Putamen (tissue), 1 donor: ENCODE measurements at places on chromosomes 7 and 10.

DNA sequence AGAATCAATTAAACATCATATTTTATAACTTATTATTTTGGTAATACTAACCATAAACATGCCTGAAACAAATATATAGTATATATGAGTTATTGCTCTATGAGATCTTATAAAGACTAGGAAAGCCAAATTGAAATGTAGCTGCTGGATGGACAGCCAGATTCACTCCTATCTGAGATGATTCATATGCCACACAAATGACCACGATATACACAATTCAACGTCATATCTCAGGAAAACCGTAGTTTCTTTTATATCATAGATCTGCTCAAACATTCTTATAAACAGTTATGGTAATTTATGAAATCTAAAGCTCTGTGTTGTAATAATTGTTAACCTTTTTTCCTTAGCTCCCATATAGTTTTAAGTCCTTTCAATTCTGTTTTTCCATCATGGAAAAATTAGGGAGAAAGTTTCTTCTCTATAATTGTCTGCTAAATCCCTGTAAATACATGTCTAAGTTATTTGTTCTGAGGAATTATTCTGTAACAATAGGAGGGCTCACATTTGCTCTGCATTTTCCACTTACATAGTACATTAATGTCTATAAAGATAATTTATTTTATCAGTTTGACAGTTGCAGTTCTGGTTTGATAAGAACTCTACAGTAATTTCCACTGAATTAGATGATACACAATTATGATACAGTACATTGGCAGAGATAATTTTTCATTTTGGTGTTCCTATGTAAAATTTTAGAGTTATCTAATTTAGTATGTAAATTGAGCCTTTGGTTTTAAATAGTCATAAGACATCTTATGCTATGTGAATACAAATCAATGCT is 42.7 kb downstream of the GNAT3 start:
- DNase-seq = no peak

GRCh38 chr7:3722396-3722922 is 421.4 kb downstream of the SDK1 start:
- no peak for DNase-seq

DNA sequence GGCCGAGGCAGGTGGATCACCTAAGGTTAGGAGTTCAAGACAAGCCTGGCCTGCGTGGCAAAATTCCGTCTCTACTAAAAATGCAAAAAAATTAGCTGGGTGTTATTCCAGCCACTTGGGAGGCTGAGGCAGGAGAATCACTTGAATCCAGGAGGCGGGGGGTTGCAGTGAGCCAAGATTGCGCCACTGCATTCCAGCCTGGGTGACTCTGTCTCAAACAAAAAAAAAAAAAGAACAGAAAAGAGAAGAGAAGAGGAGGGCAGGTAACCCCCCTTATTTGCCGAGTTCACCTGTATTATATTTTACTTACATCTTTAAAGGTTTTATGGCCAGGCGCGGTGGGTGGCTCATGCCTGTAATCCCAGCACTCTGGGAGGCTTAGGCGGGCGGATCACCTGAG is 91.7 kb downstream of the RNF216 start:
- no peak for DNase-seq

GRCh38 chr7:15801551-15801950 is 115.1 kb upstream of the MEOX2 start:
- no peak for DNase-seq

- DNase-seq = no peak
These were observed 131.6 kb downstream of the PKD1L1 start for GRCh38 chr7:47816647-47817046.

DNA sequence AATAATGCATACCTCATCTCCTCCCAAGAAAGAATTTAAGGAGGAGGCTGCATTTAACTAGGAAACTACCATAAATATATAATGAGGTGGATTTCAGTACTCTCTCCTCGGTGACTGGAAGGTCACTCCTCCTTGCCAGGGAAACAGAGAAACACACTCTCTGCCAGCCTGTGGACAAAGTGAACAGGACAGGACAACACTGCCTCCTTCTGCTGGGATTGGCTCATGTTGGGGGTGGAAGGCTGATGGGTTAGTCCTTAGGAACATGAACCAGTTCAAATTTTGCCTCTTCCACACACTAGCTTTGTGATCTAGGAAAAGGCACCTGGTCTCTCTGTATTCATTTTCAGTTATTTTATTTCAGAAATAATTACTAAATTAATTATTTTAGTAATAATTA is 50.6 kb upstream of the STEAP4 start:
- no peak for DNase-seq

DNA sequence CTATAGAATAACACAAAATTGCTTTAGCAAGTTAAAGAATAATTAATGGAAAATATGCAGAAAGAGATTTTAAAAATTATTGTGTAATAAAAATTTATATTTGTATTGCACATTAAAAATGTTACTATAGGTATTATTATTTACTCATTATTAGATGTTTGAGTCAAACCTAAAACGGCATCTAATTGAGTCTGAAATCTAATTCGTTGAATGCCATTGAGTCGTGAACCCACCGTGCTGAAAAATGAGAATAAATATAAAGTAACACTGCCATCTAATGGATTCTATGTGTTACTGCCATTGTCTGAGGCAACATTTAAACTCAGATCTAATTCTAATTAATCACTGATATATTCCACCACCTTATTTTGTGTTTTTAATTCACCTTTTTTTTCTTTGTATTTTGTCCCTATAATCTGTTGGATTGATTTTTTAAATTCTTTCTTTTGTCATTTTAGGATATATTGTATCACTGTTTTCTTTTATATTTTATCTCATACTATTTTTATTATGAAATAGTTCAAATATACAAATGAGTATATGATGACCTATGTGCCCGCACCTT is 62.2 kb downstream of the SAMD9 start:
- DNase-seq = peak; percentile 26

DNA sequence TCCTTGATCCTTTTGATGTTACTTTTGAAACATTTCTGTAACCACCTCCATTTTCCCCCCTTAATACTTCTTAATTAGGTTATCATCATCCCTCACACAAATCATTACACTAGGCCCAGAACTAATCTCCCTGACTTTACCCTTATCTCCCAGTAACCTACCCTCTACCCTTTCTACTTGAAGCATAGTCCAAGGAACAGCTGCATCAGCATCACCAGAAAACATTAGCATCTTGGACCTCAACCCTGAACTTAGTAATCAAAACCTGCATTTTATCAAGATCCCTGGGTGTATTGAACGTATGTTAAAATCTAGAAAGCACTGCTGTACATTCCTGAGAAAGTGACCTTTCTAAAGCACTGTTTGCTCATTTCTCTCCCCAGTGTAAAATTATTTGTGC is 38.8 kb downstream of the MGAM2 start:
- no peak for DNase-seq

DNA sequence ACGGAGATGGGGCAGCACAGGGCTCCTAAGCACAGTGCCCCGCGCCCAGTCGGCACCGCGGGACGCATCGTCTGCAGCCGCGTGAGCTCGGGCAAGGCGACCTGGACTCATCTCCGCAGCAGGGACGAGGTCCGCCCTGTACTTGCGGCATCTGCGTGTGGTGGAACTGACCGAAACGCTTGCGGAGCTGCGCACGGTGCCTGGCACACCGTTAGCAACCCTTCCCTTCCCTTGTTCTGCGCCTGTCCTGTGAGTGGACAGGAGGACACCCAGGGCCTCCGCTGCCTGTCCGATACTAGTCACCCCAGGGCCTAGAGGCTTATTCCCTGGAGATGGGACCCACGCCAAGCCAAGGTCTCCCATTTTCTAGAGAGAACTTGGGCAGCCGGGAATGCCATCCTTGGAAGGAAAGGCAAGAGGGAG is 98.5 kb downstream of the WDR11 start:
- DNase-seq = no peak

GRCh38 chr10:2173327-2173726 is 436.0 kb upstream of the ADARB2 start:
- no peak for DNase-seq

- no peak for DNase-seq
These were observed 54.6 kb downstream of the BPGM start for GRCh38 chr7:134701272-134701671.

GRCh38 chr10:1297566-1298301 is 241.5 kb downstream of the WDR37 start:
- peak; percentile 35 for DNase-seq

- no peak for DNase-seq
These were observed 321.9 kb downstream of the REEP3 start for GRCh38 chr10:63843107-63843506.

DNA sequence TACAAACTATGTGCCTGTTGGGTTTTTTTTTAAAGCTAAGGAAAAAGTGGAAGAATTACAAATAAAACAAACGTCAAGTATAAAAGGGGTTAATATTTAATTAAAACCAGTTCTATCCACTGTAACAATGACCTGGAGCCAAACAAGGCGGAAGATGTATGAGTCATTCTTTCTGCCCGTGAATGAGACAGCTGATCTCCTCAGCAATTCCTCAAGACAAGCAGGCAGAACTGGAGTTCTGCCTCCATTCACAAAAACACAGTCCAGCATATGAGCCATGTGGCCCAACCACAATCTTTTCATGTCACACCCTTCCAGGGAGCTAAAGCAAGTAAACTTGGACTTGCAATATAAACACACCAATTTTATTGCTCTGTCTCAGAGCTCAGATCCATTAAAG is 8.4 kb downstream of the ETV1 start:
- DNase-seq = no peak

DNA sequence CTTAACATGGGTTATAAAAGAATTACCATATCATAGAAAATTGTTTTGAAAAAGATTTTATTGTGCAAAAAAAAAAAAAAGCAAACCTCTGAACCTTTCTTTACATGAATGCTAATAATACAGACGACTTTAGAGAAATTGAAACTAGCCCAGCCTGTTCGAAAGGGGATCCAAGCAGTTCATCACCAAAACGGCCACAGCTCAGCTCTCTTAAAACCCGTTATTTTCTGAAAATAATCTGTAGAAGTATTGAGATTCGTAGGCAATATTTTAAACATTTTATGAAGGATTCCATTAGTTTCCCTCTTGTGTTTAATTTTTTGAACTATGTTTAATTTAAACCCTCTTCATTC is 9.9 kb upstream of the GSAP start:
- DNase-seq = no peak

DNA sequence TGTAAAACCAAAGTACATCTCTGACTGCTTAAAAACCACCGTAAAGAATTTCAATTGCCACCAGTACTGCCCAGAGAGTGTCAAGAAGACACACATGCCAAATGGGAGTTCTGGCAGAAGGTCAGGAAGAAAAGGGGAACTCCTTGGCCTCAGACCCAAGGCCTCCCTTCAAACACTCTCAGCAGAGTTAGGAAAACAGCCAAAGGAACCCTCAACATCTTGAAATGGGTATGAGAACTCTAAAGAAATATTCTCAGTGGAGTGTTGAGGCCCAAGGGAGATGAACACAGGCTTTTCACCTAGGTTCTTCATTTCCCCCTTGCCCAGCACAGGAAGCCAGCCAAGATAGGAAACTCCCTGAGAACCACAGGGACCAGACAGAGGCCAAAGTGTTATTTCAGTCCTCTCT is 96.1 kb upstream of the ASAH2 start:
- no peak for DNase-seq

DNA sequence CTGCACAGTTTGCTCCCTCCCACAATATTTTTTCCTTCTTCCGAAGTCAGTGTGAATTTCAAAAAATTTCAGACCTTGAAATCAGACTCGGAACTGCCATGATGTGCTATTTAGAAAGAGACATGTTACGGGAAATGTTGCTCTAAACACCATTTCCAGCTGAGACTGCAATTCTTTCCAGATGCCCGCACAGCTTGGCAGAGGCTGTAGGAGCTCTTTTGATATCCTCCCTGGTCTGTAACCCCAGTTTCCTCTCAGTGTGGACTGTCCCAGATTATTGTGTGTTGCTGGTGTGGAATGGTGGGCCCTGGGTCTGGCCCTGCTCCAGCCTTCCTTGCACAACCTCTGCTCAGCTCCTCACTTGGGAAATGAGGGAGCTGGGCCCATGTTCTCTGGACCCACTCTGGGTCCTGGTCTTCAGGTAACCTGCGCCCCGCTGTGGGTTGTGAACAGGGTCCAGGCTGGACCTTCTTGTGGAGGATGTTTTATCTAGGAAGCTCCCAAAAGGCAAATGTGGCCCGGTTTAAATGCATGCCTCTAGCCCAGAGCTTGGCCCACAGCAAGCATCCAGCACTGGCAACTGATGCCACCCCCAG is 172.8 kb upstream of the CXCL12 start:
- DNase-seq = no peak

- DNase-seq = no peak
These were observed 32.8 kb upstream of the WDFY4 start for GRCh38 chr10:48651839-48652238.

GRCh38 chr10:76444034-76444800 is 1012.8 kb downstream of the LRMDA start:
- no peak for DNase-seq

DNA sequence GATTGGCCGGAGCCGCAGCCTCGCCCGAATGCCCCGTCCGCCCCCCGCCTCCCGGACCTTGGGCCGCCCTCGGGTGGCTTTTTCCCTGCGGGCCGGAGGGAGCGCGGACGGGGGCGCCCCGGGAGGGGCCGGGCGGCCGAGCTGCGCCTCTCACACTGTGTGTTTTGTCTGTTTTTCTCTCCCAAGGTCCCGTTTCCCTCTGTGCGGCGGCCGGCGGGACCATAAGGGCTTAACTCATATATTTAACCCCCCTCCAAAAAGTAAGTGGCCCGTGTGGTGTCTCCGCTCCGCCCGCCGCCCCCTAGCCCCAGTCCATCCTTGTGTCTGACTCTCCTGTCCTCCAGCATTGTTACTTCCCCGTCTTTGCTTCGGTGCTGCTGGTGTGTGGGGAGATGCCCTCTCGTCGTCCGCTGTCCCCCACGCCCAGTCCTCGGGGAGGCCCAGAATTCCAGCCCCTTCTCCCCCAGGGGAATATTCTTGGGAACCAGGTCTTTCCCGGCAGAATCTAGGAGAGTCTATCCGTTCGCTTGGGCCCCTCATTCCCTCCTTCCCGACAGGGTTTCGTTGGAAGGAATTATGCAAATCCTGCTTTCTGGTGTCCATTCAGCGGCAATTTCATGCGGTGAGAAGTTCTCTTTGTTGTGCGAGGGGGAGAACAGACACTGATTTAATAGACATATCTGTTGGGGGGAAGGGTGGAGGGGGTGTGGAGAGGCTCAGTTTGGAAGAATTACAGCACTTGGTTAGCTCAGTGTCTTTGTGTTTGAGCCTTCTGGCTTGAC is 1.3 kb downstream of the LCOR start:
- no peak for DNase-seq

DNA sequence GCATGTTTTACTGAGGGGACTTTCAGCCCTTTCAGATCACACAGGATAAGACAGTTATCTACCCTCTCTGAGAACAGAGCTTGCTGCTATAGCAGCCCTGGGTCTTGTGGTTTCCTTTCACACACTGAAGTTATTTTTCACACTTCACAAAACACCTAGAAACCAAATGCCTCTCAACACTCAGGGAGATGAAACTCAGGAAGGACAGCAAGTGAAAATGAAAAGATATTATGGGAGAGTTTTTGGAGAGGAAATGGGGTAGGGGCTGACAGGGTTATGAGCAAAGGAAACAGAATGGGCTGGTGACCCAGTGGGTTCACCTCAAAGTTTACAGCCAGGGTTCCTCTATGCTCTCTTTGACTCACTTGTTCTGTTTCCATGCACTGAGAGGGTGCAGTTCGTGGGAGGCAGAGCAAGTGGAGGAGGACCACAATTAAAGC is 17.0 kb upstream of the GIMAP2 start:
- DNase-seq = no peak
